ENCODE measurements at places on chromosomes 2 and 18. TPM values are rescaled to one million over a fixed set of nuclear protein-coding genes. Genes with fewer than 3 reads are reported as not detected.

Gene APCDD1
- total RNA-seq: 17.3 TPM

Gene AFF3
- 0.50 TPM for total RNA-seq

Gene SAG
- total RNA-seq: not detected

Gene RDH14
- total RNA-seq: 26.6 TPM

Gene SCYGR3
- not detected for total RNA-seq

Gene ZBTB7C
- total RNA-seq: 0.33 TPM

Gene IL36B
- not detected for total RNA-seq

Gene SLC9A4
- not detected for total RNA-seq

Gene DSG1
- not detected for total RNA-seq

Gene KIAA2012
- total RNA-seq: under 0.01 TPM

- peaks cover 2% of the 10 kb centered on the region for H3K4me1 ChIP-seq
- DNase-seq: no peak
- no peaks in the 10 kb centered on the region for H3K27me3 ChIP-seq
- no peak overlapping the region for H3K27ac ChIP-seq
- H3K36me3 ChIP-seq: no peaks in the 10 kb centered on the region
- H3K4me3 ChIP-seq: no peak overlapping the region
Measured at GRCh38 chr2:222869252-222869560, 8.4 kb downstream of the ACSL3 start.

- no peaks in the 10 kb centered on the region for H3K36me3 ChIP-seq
- no peaks in the 10 kb centered on the region for H3K27me3 ChIP-seq
- H3K4me1 ChIP-seq: peaks cover 11% of the 10 kb centered on the region
Measured at GRCh38 chr2:98560256-98560771, 48.0 kb downstream of the COA5 start.

GRCh38 chr2:235068701-235069100 is 116.9 kb downstream of the SH3BP4 start:
- H3K4me1 ChIP-seq: no peaks in the 10 kb centered on the region
- DNase-seq: no peak
- no peak overlapping the region for H3K27ac ChIP-seq
- no peak overlapping the region for H3K4me3 ChIP-seq
- H3K36me3 ChIP-seq: no peaks in the 10 kb centered on the region

- H3K4me3 ChIP-seq: no peak overlapping the region
- DNase-seq: no peak
- no peaks in the 10 kb centered on the region for H3K36me3 ChIP-seq
- H3K4me1 ChIP-seq: no peaks in the 10 kb centered on the region
- no peak overlapping the region for H3K27ac ChIP-seq
Measured at GRCh38 chr2:179856205-179856604, 5.2 kb downstream of the ZNF385B start.

GRCh38 chr18:36590621-36591580 is 237.9 kb downstream of the TPGS2 start:
- no peak for DNase-seq
- H3K4me3 ChIP-seq: no peak overlapping the region
- H3K36me3 ChIP-seq: no peaks in the 10 kb centered on the region
- no peaks in the 10 kb centered on the region for H3K4me1 ChIP-seq
- H3K27me3 ChIP-seq: no peaks in the 10 kb centered on the region

- H3K27me3 ChIP-seq: no peaks in the 10 kb centered on the region
- no peaks in the 10 kb centered on the region for H3K36me3 ChIP-seq
- H3K4me3 ChIP-seq: no peak overlapping the region
- peak; percentile 51 for DNase-seq
- peak overlapping the region; percentile 46 for H3K27ac ChIP-seq
- H3K4me1 ChIP-seq: peaks cover 15% of the 10 kb centered on the region
Measured at GRCh38 chr2:102055346-102055990, 63.7 kb downstream of the IL1R2 start.

DNA sequence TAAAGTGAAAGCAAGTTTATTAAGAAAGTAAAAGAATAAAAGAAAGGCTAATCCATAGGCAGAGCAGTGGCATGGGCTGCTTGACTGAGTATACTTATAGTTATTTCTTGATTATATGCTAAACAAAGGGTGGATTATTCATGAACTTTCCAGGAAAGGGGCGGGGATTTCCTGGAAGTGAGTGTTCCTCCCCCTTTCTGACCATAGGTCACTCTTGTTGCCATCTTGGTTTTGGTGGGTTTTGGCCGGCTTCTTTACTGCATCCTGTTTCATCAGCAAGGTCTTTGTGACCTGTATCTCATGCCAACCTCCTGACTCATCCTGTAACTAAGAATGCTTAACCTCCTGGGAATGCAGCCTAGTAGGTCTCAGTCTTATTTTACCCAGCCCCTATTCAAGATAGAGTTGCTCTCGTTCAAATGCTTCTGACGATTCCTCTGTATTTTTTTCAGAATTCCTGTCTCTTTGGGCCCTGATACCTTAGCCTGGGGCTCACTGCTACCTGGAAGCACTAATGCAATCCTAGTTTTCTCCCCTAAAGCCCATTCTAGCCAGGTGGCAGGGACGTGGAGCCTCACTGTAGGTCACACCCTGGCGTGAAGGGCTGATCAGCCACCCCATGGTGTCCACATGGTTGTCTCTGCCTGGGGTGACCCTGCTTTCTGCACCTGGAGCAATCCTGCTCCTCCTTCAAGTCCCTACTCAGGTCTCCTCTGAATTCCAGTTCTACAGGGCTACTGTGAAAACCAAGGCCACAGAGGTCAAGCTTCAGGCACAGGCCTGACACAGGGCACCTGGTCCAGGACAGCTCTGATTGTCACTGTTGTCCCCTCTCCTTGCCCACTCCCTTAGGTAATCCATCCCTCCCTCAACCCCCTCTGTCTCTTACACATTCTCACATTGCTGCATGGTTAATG is 6.0 kb upstream of the SLC35F6 start:
- no peak overlapping the region for H3K4me3 ChIP-seq
- no peaks in the 10 kb centered on the region for H3K27me3 ChIP-seq
- H3K36me3 ChIP-seq: no peaks in the 10 kb centered on the region

DNA sequence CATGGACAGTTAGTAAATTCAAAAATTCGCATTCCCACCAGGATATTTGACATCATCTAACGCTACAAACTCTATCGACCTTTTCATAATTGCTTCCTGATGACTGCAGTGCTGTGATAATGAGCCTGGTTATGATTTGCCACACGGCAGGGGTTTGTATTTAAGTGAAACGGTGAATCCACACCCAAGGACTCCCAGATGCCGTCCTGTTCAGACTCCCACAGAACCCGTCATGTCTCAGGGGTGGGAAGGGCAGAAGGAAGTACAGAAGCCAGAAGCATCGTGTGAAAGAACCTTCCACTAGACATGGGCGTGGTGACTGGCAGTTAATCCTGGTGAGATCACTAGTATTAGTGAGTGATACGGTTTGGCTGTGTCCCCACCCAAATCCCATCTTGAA is 91.2 kb upstream of the TMEM18 start:
- H3K27ac ChIP-seq: no peak overlapping the region
- H3K27me3 ChIP-seq: no peaks in the 10 kb centered on the region
- H3K36me3 ChIP-seq: no peaks in the 10 kb centered on the region
- no peaks in the 10 kb centered on the region for H3K4me1 ChIP-seq

DNA sequence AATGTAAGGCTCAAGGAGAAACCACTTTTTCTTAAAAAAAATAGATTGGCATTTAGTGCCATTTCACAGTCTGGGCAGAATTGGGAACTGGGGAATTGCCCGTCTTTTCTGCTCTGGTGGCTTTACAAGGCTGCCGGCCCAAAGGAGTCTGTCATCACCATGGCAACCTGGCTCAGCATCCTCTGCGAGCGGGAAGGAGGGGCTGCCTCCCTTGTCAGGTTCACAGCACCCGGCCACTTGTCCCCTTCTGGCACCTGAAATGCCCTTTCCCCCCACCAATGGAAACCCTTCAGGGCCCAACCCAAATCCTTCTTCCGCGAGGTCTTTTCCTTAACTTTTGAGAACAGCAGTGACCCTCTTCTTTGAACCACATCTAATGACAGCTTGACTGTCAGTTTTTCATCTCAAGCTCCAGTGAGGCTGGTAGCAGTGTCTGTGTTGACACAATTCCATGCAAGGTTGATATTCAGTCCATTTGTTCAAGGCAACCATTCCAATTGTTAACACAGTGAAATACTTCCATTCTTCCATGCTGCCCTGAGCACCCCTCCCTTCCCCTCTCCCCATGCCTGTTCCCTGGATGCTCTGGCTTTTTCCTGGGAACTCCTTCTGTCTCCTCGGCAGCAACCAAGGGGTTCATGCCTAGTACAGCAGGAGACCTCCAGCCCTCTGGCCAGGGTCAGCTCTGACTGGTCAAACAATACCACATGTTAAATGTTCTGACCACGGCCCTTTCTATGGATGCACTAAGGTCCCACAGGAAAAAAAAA is 79.6 kb downstream of the DNER start:
- H3K4me3 ChIP-seq: no peak overlapping the region
- H3K4me1 ChIP-seq: no peaks in the 10 kb centered on the region
- DNase-seq: no peak
- H3K27ac ChIP-seq: no peak overlapping the region
- H3K36me3 ChIP-seq: no peaks in the 10 kb centered on the region
- no peaks in the 10 kb centered on the region for H3K27me3 ChIP-seq

- H3K36me3 ChIP-seq: no peaks in the 10 kb centered on the region
- peaks cover 20% of the 10 kb centered on the region for H3K4me1 ChIP-seq
- H3K27me3 ChIP-seq: no peaks in the 10 kb centered on the region
- DNase-seq: peak; percentile 5
- peak overlapping the region; percentile 15 for H3K27ac ChIP-seq
Measured at GRCh38 chr18:7577706-7578105, 10.6 kb downstream of the PTPRM start.

Data from fibroblast of lung (primary cell).